Inflammatory macrophage (primary cell): ENCODE measurements at places on chromosomes 4 and X.

- no peak for DNase-seq
Observed at GRCh38 chr4:152719801-152720556, 40.2 kb upstream of the TMEM154 start.

- no peak for DNase-seq
Observed at GRCh38 chrX:105273326-105273725, 52.8 kb upstream of the TEX13A start.

- no peak for DNase-seq
Observed at GRCh38 chr4:105967058-105967658, 71.9 kb downstream of the NPNT start.

DNA sequence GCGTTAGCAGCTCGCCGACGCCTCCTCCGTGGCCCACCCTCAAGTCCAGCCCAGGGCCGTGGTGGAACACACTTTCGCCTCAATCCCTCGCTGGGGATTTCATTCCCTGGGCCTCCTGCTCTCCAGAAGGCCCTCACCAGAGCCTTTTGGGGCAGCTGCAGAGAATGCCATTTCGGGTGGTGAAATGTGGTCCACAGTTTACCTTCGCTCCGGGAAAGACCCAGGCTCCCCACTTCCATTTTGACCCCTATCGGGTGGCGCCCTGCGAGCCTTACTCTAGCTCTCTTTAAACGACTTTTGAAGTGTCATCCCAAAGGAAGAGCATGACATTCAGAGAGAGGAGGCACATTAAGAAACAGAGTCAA is 496 bp downstream of the SH2D1A start:
- DNase-seq: no peak

DNA sequence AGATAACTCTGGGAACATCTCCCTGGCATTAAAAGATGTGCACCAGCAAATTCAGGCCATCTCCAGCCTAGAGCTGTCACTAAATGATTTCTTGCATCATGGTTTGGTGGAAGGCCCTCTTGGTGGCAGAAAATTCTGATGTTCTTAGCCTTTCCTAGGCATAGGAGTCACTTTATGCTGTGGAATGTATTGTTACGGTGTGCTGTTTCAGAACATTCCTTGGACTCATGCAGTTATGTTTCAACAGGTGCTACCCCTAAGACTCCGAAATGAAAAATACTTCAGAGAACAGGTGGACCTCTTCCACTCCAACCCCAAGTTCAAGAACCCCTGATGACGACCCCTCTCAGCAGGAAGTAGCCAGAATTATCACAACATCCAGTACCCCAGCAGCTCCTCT is 20.3 kb upstream of the PAPSS1 start:
- DNase-seq: peak; percentile 27

- DNase-seq: peak; percentile 2
Observed at GRCh38 chrX:9942086-9942485, 25.1 kb upstream of the CLDN34 start.

DNA sequence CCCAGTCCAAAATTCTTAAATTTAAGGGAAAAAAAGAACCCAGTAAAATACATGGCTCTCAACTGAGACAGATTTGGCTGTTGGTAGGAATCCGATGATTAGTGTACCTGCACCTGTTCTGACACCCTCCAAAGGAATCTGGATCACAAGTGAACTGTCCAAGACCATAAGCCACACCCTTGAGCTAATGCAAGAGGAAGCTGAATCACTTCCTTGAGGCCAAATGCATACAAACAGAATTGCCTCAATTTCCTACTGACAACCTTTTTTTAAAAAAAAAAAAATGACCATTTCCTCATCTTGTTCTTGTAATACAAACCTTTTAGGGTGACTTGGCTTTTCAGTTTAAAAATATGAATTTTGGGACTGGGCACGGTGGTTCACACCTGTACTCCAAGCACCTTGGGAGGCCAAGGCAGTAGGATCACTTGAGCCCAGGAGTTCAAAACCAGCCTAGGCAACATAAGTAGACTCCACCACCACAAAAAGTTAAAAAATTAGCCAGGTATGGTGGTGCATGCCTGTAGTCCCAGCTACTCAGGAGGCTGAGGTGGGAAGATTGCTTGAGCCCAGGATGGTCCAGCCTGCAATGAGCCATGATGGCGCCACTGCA is 10.7 kb upstream of the FBXL5 start:
- peak; percentile 95 for DNase-seq

DNA sequence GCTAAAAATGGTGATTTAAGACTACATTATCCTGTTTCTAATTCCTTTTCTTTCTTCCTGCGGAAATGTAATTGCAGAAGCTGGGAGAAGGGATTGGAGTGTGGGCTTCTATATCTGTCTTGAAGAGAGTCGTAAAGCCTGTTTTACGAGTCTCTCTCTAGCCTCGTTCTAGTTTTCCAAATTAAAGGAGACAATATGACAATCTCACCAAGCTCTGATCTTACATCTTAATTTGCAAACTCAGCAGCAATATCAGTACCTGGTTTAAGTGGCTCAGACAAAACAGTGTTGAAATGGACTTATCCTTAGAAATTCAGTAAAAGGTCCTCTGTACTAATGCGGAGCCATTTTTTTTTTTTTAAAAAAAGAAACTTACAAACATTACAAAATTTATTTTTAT is 349.5 kb upstream of the HAND2 start:
- DNase-seq: no peak
